ENCODE measurements at places on chromosomes 12 and 14.

DNA sequence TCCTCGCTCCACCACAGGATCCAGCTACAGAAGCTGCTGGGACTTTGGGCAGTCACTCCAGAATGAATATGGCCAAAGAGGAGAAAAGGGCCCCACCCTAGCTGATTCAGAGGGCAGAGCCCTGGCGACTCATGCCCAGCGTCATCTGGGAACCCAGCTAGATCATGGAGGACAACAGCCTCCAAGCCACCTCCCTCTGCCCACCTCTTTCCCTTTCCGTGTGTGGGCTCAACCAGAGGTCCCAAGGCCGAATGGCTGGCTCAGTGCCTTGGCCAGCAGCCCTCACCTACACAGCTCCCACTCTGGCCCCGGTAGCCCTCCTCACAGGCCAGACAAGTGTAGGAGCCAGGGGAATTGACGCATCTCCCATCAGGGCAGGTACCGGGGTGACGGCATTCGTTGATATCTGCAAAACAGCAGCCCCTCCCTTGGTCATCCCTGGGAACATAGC is 17.4 kb downstream of the ISCA2 start:
- DNase-seq = no peak

DNA sequence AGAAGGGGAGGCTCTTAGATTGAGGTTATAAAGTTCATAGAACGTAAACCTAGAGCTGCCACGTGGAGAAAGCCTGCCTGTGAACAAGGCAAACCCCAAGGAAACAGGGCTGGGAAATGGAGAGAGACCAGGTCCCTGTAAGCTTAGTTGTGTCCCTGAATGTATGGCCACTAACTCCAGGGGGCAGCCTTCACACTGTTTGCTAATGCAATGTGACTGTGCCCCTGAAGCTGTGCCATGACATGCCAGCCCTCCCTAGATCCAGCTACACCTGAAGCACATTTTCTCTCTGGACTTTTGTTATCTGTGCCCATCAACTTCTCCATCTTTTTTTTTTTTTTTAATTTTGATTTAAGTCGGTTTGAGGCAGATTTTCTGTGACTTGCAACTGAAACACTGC is 60.6 kb upstream of the TMCC3 start:
- peak; percentile 49 for DNase-seq

GRCh38 chr12:81329085-81329484 is 251.2 kb downstream of the ACSS3 start:
- no peak for DNase-seq

DNA sequence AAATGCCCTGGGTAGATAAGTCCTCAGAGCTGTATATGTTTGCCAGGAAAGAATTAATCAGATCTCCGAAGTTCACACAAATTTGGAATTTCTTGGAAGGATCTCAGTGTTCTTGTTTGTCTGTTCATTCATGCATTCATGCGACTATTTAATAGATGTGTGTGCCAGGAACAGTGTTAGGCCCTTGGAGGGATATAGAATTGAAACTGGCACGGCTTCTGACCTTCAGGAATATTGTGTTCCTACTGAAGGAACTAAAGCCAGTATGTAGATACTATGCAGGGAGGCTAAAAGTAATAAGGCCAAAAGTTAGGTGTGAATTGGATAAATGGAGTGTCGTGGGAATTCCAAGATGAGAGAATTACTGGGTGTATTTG is 166.0 kb upstream of the NOS1 start:
- DNase-seq = no peak

GRCh38 chr12:122121745-122122144 is 43.2 kb downstream of the MLXIP start:
- DNase-seq = no peak

DNA sequence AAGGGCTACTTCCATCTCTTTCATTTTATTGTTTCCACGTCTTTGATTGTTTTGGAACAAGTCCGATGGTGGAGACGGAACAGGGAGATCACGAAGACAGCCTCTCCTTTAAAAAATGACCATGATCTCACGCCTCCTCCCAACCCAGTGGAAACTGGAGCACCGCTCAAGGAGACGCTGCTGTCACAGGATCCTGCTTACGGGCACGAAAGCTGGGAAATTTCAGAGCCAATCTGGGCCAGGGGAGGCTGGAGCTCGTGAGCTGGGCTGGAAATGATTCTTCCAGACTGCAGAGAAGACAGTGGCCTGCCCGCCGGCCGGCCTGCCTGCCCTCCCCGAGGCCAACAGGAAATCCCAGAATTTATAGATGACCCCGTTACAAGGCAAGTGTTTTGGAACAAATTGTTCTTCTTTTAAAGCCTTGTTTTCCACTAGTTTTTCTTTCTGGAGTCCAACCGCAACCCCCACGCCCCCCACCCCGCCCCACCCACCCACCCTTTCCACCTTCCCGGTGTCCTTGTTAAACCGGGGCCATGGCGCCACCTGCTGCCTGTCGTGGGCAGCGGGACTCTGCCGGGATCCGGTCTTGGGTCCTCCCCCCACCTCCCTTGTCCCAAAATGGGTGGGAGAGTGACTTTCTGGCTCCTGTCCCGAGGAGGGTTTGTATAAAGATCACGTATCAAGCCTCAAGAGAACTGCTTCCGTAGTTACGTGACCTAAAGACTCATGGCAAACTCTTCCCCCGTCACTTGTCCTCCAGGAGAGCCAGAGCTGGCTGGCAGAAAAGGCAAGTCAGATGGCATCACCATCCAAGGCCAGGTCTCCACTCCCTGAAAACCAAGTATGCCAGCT is 40.3 kb downstream of the MAP1LC3B2 start:
- DNase-seq = peak; percentile 74

DNA sequence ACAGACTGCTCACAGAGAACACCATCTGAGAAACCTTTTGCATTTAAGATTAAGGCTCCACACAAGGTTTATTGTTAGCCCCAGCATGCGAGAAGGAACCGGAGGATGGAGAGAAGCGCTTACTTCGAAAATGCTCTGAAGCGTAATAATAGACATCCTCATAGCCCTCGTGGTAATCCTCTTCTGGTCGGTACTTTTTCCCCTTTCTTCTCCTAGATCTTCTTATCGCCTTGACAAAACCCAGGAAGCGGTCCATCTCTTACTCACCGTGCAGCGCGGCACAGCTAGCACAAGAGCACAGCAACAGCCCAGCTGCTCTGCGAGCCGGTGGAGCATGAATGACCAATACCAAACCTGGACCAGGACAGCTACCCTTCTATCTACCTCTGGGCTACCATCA is 125.1 kb upstream of the GRIP1 start:
- DNase-seq = no peak

DNA sequence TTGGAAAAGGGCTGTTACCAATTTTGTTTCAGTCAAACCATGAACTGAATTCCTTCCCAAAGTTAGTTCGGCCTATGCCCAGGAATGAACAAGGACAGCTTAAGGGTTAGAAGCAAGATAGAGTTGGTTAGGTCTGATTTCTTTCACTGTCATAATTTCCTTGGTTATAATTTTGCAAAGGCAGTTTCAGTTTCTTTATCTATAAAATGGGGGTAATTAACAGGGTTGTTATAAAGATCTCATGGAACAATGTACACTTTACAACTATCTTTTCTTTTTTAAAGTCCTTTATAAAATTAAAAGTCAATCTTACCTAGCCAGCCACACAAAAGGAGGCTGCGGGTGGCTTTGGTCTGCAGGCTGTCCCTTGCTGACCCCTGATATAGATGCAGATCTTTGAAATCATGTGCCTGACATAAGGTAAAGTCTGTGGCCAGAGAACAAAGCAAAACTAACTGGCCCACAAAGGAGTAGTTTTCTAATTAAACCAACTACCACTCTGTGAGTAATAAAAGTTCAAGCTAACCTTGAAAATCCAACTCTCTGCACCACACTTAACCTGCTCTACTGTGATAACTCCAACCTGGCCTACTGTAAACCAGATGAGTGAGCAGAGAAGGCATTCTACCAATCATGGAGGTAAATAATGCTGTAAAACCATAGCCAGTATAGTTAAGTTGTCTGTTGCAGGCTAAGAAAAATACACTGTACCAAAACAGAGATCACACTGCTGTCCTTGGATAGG is 49.5 kb downstream of the SLC38A1 start:
- DNase-seq = no peak

GRCh38 chr14:64910847-64911495 is 3.3 kb upstream of the CHURC1 start:
- DNase-seq = no peak

- DNase-seq = no peak
These were observed 36.6 kb downstream of the SENP1 start for GRCh38 chr12:48069241-48069640.

GRCh38 chr14:81265636-81266169 is 44.9 kb upstream of the GTF2A1 start:
- no peak for DNase-seq

All from natural killer cell (primary cell).